ENCODE measurements at places on chromosomes 2 and 18.
A peak's percentile ranks its signal among the peaks of the same experiment; 100 is the strongest.

- DNase-seq = peak; percentile 22
Measured at GRCh38 chr2:160836755-160837154, 323.5 kb upstream of the TANK start.

- no peak for DNase-seq
Measured at GRCh38 chr18:59569390-59569791, 127.8 kb downstream of the CCBE1 start.

- DNase-seq = no peak
Measured at GRCh38 chr2:3262437-3263388, 114.9 kb downstream of the EIPR1 start.

DNA sequence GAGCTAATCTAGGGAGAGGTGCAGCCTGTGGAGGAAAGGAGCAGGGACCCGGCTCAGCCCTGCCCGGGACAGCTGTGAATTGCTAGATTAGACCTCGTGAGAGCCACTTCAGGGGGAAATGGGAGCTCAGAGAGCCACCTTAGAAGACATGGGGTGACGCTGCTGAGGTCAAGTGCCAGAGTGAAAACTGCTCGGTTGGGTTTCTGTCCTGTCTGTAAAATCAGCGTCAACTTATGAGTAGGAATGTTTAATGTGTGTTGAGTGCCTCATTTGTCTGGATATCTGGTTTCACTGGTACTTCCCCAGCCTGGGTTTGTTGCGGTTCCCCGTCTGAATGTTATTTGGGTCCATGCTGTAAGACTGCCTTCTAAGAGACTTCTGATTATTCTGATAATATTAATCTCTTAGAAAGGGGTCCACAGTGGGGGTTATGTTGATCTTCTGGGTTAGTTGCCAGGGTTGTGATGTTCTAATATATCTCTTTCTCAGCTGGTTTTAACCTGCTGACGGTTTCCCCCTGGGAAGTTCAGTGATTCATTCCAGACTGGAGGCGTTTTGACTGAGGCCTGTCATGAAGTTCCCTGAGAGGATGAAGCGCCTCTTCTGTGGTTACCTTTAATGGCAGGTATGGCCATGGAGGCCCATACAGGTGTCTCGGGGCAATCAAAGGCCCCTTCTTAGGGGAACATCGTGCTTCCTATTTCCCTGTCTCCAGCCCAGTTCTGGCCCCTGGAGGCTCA, 175.9 kb downstream of the SH3RF3 start:
- no peak for DNase-seq

DNA sequence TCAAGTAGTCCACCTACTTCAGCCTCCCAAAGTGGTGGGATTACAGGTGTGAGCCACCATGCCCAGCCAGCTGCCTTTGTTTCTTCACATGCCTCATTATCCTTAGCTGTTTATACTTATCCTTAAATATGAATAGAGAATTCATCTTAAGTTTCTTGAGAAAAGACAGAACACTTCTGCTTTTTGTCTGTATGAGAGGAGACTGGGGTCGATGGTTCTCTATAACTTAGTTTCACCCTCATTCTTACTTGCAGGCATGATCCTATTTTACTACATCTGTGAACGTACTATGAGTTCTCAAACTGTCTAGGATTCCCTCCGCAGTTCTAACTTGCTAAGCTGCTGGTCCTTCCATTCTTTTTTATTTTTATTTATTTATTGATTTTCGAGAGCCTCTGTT, 20.4 kb downstream of the PPM1B start:
- DNase-seq = no peak

Data from ACHN (cell line).